ENCODE measurements at places on chromosomes 5 and 9.

DNA sequence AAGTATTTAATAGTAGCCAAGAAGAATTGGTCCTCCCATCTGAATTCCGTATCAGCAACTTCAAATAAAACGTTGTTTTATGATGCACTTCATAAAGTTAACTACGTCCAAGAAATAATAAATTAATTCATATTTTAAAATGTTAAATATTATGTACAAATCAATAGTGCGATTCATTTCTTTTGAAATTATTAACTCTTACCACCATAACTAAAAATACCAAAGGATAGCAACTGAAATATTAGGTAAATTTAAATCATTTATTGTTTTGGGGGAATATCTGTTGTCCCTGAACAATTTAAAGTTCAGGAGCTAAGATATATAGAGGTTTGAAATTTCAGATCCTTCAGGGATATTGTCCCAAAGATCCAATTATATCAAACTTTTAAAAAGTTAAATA is at the start of gene OR2K2:
TSS of gene OR2K2 (minus strand) at position 101 of the 400 bp plus-strand sequence. CDS start 1,791 bp downstream, outside the sequence.
- no peak for DNase-seq

- DNase-seq: no peak
These were observed 26.0 kb downstream of the GAS1 start for GRCh38 chr9:86921151-86921923.

DNA sequence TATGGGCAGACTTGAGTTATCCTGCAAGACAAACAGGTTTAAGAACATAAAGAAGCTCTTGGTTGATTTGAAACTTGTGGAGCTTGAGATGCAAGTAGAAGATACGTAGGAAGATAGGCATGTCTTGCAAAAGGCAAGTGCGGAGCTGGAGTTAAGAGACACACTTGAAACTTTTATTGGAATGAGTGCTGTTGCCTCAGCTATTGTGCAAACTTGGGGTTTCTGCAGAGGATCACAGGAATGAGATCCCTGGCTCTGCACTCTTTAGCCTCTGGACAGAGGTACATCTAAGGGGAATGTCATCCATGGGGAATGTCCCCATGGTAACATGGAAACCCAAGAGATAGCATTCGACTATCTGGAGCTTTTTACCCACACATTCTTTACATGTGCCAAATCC is 121.1 kb downstream of the ADCY2 start:
- no peak for DNase-seq

- no peak for DNase-seq
These were observed 289.5 kb upstream of the TYRP1 start for GRCh38 chr9:12403721-12404120.

DNA sequence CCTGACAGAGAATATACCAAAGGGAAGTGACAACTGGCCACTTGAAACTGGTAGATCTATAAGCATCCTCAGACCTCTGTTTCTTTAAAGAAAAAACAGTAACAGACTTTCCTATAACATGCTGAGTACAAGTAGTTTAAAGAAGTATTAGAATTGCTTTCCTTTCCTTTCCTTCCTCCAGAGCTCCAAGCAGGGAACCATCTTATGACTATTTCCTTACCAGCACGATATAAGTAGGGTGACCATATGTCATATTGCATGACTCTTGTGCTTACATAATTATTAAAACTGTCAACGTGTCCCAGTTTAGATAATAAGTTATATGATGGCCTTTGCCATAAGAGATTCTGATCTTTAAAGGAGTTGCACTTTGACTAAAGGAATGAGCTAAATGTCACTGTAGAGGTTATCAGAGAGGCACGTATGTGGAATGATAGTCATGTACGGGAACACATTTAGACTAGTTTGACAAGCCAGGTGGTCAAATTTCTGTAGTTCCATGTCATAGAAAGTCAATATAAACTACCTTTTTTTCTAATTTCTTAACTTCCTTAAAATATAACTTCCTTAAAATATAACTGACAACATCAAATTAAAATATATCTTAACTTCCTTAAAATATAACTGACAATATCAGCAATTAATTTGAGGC is 212.7 kb upstream of the CD180 start:
- DNase-seq: no peak

DNA sequence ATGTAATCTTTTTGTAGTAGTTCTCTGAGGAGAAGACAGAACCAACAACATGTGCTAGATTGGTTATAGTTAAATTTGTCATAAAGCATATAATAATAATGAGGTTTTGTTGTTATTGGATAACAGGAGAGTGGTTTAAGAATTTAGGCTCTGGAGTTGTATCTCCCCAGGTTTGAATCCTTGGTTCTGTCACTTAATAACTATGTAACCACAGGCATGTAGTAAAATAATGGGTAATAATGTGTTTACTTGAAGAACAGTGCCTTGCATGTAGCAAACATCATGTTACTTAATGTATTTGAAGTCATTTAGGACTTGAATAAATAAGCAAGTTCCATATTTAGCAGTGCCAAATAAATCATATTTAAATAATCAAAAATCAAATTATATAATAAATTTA is 55.8 kb downstream of the NSD1 start:
- no peak for DNase-seq

- DNase-seq: peak; percentile 60
These were observed 312.0 kb upstream of the EDIL3 start for GRCh38 chr5:84696651-84697050.

Data from PC-9 (cell line).